ENCODE measurements at places on chromosomes 5 and 9. TPM values are rescaled to one million over a fixed set of nuclear protein-coding genes. Genes with fewer than 3 reads are reported as not detected.

Gene CBY3
- not detected for total RNA-seq

Gene LIX1
- not detected for total RNA-seq

GRCh38 chr5:95531491-95531890 is 23.3 kb downstream of the SKIC3 start:
- no peak for DNase-seq

DNA sequence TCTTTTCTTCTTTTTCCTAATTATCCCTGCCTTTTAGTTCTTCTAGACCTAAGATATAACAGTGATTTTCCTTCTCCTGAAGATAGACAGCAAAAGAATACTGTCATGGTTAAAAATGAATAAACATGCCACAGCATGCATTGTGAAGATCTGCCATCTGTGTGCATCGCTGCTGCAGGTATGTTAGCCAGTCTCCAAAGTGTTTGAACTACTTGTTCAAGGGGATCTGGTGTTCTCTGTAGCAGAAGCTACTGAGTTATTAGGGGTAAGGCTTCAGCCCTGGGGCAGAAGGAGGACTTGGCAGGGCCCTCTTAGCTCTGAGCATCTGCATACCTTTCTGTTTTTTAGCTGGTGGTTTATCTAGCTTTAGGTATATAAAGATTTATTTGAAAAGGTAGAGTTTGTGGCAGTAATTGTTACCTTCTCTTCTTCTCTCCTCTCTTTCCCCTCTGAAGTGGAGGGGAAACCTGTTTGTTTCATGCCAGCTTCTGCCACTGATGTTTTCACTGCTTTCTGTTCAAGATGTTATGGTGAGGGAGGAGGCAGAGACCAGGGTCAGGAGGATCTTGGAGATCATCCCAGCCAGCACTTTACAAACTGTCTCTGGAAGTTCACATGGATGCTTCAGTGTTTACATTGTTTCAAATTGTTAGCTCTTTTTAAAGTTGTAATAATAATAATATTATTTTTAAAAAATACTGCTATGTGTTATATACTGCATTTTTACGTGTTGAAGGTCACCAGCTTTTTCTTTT is 25.2 kb downstream of the GALNT10 start:
- DNase-seq, result no peak

Gene CYLC2
- total RNA-seq, result not detected

All from aorta (tissue), 5 donors.